Heart right ventricle (tissue), 16 donors: ENCODE measurements at places on chromosomes 5 and 9.
A peak's percentile ranks its signal among the peaks of the same experiment; 100 is the strongest.

GRCh38 chr5:176429972-176430371 is 13.6 kb upstream of the CLTB start:
- no peak for DNase-seq

- peak; percentile 5 for DNase-seq
These were observed 800 bp upstream of the AP3B1 start for GRCh38 chr5:78295035-78295961.

- no peak for DNase-seq
These were observed 96.8 kb upstream of the ITGA2 start for GRCh38 chr5:52892242-52892878.

DNA sequence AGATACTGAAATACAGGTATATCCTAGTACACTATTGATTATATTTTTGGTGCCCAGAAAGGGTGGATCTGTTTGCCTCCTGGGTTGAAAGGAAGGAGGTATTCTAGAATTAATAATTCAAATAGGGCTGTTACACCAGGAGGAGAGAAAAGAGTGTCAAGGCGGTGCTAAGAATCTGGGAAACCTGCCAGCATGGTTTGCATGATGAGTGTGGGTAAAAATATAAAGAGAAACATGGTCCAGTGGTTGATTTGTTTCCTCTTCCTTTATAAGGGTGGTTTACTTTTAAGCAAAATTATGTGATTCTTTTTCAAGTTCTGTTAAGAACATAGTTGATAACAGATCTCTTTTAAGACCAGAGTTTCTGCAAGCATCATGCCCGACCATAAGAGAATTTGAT is 69.4 kb upstream of the NFIB start:
- peak; percentile 62 for DNase-seq

- DNase-seq, result no peak
These were observed 21.7 kb upstream of the BICD2 start for GRCh38 chr9:92786298-92786697.

GRCh38 chr9:136313111-136314055 is 9.5 kb upstream of the CCDC187 start:
- no peak for DNase-seq

GRCh38 chr9:121627427-121627826 is 24.0 kb upstream of the DAB2IP start:
- no peak for DNase-seq

DNA sequence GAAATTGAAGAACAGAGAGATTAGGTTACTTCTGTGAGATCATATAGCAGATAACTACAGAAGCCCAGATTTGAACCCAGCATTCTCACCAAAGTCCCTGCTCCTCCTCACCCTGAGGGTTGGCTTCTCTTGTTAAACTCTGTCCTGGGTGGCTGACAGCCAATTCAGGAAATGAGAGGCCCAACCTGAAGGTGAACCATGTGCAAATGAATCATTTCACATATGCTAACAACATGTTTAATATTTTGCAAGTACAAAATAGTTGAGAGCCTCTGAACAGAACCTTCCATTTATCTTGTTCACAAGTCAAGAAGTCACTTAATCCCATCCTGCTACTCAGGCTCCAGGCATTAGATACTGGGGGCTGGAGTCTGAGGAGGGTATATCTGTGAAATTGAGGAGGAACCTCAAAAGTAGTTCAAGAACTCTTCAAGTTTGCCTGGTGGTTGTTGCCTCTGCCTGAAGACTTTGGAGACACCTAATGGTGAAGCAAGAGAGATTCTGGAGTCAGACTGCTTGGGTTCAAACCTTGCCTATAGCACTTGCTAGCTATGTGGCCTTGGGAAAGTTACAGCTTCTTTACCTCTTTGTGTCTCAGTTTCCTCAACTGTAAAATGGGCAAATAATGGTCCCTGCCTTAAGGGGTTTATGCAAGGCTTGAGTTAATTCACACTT is 564.0 kb downstream of the PSAT1 start:
- DNase-seq, result no peak

DNA sequence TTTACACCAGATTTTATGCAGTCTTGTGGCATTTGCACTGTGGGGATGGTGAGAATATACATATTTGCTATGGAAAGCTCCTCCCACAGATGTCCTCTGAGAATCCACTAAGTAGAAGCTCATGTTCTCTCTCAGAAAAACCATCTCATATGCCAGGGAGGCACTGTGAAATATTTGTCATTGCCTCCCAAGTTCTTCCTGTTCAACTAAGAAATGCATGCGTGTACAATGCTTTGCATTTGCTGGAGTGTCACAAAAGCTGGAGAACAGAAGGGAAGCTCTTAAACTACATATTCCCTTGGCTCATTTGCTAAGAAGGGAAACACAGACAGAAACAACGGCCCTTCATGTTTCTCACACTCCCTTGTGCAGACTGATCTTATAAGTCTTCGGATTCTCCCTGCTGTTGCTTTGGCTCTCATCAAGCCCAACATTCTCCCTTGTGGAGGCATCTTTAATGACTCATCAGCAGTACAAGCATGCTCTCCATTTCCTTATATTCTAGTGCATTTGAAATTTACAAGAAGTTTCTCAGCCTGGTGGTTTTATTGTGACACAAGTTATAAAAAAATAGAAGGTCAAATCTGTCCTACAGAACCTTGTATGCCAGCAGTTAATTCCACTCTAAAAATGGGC is 220.6 kb downstream of the TRIM36 start:
- no peak for DNase-seq

- DNase-seq, result peak; percentile 81
These were observed 35.0 kb downstream of the AGXT2 start for GRCh38 chr5:35012796-35013195.

GRCh38 chr9:130728721-130729120 is 35.1 kb downstream of the EXOSC2 start:
- no peak for DNase-seq

DNA sequence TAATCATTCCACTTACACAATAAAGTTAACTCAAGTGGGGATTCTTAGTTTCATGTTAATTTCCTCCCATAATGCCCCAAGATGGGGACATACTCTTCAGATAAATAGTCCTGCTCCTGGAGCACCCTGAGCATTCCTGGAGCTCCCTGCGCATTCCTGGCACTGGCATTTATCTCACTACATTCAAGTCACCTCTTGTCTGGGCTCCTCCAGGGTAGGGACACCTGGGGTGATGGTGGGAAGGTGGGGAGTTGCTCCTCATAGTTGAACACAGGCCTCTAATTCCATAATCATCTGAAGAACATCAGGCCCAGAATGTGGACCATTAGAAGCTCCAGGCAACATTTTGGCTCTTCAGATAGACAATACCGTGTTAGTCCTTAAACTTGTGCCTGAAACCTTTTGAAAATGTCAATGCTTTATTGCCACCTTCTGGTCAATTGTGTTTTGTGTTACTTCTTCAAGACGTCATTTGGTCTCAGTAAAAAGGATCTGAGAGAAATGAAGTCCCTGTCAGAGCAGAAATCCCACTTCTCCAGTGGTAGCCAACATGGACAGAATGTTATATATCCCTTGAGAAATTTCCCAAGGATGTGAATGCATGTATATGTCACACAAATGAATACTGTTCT is 14.2 kb upstream of the AGGF1 start:
- peak; percentile 7 for DNase-seq

DNA sequence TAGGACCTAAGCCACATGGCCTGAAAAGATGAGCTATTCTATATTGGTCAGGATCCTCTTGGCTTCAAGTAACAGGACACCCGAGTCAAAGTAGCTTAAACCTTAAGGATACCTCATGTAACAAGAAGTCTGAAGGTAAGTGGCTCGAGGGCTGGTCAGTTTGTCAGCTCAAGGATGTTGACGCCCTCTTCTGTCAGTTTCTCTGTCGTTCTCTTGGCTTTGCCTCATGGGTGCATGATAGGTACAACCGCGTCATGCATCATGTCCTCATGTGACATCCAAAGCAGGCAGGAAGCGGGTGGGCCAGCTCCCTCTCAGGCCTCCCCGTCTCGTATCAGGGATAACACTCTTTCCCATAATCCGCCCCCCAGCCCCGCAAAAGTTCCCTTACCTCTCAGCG is 22.1 kb upstream of the TCERG1 start:
- DNase-seq, result no peak

GRCh38 chr5:43889233-43889632 is 286.3 kb downstream of the NNT start:
- no peak for DNase-seq
